ENCODE measurements at places on chromosomes 7 and 10.

GRCh38 chr7:48173756-48174382, 2.6 kb downstream of the ABCA13 start:
- no peak for DNase-seq

- no peak for DNase-seq
Measured at GRCh38 chr10:124100124-124100523, 6.7 kb upstream of the CHST15 start.

- DNase-seq: no peak
Measured at GRCh38 chr7:425794-426188, 93.9 kb downstream of the PDGFA start.

DNA sequence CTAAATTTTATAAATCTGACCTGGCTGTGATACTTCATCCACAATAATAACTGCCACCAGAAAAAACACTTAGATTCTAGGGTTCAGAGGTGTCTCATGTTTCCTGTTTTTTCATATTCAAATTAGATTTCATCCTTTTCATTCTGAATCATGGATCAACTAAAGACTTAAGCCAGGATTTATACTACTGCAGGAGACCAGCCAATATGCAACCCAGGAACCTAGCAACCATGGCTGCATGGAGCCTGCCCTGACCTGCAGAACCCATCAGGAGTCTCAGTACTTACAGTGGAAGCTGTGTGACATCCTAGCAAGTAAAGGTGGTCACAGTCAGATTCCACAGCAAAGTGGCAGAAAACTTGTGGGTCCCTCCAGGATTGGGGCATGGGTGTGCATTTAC, 40.5 kb upstream of the RNF148 start:
- DNase-seq: no peak

DNA sequence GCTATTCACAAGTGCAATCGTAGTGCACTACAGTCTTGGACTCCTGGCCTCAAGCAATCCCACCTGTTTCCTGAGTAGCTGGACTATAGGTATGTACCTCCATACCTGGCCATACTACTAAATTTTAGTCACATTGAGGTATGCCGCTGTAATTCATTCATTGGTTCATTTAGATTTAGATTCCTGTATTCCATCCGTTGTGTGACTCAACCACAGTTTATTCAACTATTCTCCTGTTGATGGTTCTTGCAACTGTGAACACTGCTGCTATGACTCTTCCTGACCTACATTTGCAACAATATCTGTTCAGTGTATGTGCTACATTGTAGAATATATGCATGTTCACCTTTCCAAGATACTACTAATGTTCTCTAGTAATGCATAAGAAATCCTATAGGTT, 8.0 kb upstream of the ZCCHC24 start:
- DNase-seq: no peak

- DNase-seq: no peak
Measured at GRCh38 chr7:124722292-124722691, 43.3 kb downstream of the GPR37 start.

- DNase-seq: no peak
Measured at GRCh38 chr10:8600192-8600591, 545.7 kb downstream of the GATA3 start.

DNA sequence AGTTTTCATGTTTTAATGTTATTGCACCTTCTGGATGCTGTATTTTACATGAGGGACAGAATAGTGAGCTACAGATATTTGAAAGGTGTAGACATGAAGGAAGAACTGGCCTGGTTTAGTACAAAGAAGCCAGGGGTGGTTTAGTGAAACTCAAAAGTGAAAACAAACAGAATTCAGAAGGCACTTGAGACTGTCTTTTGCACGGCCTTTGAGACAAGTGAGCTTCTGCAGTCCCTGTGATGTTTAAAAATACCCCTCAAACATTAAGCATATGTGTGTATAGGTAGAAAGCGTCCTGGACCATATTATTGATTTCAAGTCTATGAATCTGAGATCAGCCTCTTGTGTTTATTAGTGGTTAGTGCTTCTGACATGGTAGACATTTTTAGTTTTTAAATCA, 118.9 kb downstream of the CDK14 start:
- no peak for DNase-seq

DNA sequence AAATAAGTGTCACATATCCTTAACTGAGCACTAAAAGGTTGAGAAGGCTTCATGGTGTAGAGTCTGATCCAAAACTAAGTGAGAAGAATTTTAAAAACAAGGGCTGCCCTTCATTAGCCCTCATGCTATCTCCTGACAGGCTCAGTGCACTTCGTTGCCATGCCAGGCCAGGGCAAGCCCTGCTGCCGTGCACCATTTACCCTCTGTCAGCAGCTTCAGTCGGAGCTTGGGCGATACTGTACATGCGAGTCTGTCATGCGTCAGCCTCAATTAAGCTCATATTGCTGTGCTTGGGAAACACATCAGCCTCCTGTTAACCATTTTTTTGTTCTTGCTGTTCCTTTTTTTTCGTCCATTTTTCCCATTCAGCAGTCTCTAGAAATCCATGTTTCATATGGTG, 166.6 kb downstream of the VTI1A start:
- DNase-seq: no peak

- no peak for DNase-seq
Measured at GRCh38 chr10:73480158-73480557, 15.7 kb downstream of the PPP3CB start.

DNA sequence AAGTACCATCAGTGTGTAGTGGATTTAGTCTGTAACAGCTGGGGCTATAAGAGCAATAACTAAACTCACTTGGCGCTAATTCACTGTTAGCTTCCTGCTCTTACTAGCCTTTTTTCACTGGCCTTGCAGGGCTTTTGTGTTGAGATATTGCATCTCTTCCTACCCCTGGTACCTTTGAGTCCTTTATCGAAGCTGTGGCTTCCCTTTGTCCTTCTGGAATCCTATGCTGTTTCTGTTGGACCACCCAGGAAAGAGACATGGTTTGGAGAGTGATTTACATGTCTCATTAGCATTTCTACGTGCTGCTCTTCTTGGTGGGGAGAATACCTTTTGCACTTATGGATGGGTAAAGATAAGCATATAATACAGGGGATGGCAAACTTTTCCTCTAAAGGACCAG, 103.8 kb downstream of the MLLT10 start:
- no peak for DNase-seq

DNA sequence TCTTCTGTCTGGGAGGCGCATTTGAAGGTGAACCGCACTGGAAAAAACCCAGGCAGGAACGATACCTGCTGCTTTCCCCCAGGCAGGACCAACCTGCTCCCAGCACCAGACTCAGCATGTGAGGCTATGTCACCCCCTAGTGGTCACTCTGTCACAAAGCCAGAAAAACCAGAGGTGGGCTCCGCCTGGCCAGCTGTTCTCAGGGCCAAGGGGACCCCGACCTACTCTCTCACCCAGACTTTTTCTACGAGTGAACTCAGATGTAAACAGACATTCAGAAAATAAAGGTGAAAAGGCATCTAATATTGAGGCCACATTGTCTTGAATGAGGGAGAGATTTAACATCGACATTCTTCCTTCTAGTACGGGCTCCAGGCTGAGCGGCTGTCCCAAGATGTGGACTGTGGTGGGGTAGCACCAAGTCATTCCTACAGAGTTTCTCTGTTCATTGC, 117.3 kb downstream of the PRKAG2 start:
- DNase-seq: peak; percentile 90

DNA sequence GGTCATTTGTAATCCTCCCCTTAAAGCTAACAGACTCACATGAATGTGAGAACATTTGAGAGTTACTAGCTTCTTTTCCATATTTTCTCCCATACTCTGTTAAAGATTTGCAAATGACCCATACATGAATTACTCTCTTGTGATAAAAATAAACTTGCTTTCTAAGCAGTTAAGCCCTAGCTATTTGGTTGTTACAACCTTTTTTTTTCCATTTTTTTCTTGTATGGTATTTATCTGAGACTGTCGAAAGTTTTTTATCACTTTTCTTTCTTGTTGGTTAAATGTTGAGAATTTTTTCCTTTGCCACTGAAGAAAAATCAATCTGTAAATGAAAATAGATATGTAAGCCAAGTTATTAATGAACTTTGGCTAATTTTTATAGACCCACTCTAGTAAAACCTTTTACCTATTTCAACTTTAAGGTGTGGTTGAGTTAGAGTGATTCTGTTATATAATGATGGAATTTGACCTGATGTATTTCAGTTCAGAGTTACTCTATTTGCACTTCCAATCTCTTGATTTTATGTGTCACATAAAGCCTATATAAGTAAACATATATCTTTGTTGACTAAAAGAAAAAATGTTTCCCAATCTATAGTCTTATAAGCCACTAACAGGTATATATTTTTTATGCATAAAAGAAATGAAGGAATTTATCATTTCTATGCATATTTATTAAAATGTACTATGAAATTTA, 19.0 kb upstream of the TMEM229A start:
- DNase-seq: no peak

- DNase-seq: no peak
Measured at GRCh38 chr10:124086097-124086710, 7.2 kb downstream of the CHST15 start.

DNA sequence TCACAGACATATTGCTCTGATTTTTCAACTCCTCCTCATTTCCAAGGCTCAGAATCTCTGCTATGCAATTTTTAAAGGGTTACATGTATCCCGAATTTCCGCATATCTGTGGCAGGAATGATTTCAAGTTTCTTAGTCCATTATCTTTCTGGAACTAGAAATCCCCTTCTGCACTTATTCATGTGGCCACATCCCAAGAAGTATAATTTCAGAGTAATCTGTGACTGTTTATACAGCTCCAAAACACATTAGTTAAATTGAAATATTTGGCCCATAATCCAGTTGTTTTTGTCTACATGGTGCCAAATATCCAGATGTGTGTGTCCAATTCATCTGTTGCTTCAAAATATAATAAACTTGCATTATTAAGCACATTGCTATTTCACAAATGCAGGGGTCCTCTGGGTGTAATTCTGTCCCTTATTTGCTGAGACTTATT, 271.2 kb downstream of the ARHGAP12 start:
- no peak for DNase-seq

- DNase-seq: no peak
Measured at GRCh38 chr10:90227786-90228185, 526.4 kb downstream of the KIF20B start.

DNA sequence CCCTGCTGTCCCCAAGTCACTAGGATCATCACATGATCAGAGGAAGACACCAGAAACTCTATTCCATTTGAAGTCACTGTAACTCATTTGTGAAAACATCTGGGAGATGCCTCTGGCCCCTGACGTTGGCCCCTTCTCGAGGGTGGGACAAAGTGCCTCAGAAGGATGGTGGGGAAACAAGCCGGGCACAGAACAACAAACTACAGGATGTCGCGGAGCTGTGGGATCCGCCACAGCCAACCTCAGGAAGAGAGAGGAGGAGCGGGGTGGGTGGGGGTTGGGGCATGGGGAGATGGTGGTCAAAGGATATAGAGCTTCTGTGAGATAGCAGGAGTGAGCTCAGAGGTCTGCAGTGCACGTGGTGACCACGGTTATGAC, 265.6 kb upstream of the TCERG1L start:
- DNase-seq: no peak

DNA sequence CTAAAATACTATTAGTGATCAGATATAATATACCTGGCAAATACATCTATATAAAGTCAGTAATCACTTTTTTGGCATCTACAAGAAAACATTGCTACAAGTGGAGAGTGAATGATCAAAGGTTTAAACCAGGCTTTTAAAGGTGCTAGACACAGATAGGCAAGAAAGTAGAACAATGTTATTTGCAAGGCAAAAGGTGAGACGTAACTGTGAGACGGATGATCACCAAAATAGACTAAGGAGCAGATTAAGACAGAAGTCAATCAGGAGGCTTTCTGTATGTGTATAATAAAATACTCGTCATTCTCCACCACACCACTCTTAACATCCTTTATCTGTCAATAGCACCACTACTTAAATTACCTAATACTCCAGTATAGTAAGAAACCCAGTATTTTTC, 8.3 kb downstream of the ANXA7 start:
- DNase-seq: no peak

DNA sequence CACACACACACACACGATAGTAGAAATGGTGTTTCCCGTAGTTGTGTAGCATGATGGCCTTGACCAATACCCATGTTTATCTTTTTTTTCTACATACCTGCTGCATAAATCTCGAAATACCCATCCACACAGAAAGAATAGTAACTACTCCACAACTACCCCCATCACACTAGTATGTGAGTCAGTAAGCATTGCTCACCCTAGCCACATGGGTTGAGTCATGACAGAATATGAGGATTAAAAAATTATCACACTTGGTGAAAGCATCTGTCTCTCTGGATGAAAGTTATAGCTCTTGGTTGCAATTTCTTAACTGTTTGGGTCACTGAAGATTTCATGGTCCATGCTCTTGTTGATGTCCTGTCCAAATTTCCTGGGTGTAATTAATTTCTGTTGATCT, 103.4 kb upstream of the MDFIC start:
- no peak for DNase-seq

GRCh38 chr7:84829719-84830118, 357.1 kb downstream of the SEMA3D start:
- DNase-seq: no peak

GRCh38 chr7:24175603-24176002, 108.4 kb upstream of the NPY start:
- no peak for DNase-seq

DNA sequence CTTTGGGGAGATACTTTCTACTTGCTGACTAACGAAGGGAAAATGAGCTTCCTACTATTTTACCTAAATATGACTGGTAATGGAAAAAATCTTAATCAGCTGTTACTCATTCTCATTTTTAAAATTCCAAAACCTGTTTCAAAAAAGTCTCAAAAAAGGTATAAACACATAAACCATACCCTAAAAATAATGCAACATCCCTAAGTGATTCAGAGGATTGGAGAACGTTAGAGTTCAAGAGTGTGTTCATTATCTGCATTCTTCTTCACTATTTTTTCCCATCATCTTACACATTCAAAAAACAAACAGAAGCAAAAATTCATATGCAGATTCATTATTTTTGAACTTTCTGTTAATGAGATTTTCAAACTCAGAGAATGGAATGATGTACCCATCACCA, 150.4 kb upstream of the GNAI1 start:
- no peak for DNase-seq

Data from brain (organoid and tissue), 16 donors.